ENCODE measurements at places on chromosomes 5 and 9.

DNA sequence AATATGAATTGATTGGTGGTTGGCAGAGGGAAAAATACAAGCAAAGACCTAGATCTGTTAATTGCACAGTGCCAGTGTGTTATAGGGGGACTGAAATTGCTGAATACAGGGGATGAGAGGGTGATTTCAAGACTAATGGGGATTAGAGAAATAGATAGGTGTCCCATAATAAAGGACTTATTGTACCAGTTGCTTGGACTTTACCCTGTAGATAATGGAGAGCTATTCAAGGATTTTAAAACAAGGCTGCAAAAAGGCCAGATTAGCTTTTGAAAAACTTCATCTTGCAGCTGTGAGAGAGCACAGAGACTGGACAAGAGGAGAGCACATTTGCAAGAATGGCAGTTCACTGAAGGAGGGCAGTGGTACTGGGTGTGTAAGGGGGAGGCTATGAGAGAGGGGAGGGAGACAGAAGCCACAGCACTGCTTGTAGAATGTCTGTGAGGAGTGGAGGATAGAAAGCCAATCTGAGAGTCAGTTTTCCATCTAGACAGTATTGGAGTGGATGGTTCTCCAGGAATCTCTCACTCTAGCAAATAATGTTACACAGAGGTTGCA, 28.8 kb upstream of the SCAMP1 start:
- peak; percentile 70 for DNase-seq

DNA sequence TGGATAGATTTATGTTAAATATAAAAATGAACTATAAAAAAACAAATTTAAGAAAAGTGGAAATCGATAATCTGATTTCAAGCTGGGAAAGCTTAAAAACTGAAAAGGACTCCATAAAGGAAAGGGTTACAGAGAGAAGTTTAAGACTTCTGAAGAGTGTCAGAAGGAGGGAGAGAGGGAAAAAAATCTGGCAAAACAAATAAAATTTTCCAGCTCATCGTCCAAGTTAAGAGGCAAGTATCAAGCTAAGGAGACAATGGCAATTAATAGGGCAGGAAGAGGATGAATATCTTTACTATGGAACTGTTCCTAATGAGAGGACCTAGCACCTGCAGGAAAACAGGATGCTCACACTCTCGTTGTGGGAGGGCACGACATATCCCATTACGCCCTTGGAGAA, 20.5 kb upstream of the HEXB start:
- no peak for DNase-seq

- no peak for DNase-seq
These were observed 105.1 kb downstream of the EHMT1 start for GRCh38 chr9:137723783-137724445.

GRCh38 chr9:124303762-124304161, 46.0 kb downstream of the NEK6 start:
- no peak for DNase-seq

- DNase-seq: no peak
These were observed 65.2 kb downstream of the ZSWIM6 start for GRCh38 chr5:61397238-61397637.

DNA sequence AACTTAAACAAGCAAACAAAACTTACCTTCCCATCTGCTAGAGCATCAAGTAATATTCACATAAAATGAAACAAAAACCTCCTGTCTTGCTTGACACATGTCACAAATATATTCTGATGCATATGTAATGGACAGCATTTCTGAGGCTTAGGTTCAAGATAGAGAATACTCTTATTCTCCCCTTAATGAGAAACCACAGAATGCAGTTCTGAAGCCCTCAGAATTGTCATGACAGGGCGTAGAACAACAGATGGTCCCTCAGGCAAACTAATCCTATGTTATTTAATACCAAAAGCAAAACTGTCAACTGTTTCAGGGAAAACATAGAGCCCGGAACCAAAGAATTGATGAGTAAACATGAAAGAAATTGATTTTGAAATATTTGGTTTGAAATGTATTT, 229.9 kb upstream of the RIOK2 start:
- no peak for DNase-seq

GRCh38 chr9:107330420-107330819, 47.3 kb downstream of the RAD23B start:
- DNase-seq: no peak

DNA sequence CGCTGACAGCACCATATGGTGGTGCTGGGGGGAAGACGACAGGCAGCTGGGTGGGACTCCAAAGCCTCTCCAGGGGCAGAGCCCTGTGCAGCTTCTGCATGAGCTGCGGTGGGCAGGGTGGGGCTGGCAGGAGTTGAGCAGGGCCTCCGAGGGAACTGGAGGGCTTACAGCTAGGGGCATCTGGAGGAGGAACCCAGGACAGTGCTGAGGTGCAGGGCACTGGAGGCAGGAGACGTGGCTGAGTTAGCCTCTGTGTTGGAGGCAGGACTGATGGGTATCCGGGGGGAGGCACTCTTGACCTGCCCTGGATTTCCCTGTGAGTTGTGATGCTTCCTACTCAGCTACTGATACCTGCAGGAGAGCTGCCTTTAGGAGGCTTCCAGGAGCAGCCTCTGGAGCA, 45.0 kb downstream of the TENT4A start:
- DNase-seq: no peak

DNA sequence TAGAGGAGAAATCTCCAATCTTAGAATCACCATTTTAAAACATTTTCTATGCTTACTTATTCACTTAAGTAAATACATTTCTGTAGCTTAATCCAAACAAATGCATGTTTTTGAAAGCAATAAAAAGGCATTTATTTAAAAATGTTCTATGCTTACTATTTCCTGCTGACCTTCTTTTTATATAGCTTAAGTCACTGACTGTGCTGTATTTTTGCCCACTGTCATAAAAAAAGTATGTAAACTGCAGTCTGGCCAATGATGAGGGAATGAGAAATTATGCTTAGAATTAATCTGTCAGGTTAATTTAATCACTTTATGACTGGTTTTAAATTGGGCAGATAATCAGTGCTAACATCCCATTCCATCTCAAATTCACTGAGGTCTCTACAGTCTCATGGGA, 20.1 kb downstream of the NUDT12 start:
- no peak for DNase-seq

GRCh38 chr5:74200560-74200959, 440.0 kb downstream of the ENC1 start:
- DNase-seq: no peak

- DNase-seq: no peak
These were observed 135.6 kb downstream of the DAB2IP start for GRCh38 chr9:121786998-121787422.

GRCh38 chr5:74951865-74952264, 85.7 kb upstream of the FAM169A start:
- DNase-seq: no peak

- no peak for DNase-seq
These were observed 4.5 kb downstream of the RPS6 start for GRCh38 chr9:19375538-19375937.

GRCh38 chr9:133059623-133060022, 2.2 kb upstream of the CEL start:
- DNase-seq: no peak

GRCh38 chr5:73922224-73922623, 296.2 kb downstream of the ARHGEF28 start:
- DNase-seq: no peak

- no peak for DNase-seq
These were observed 139.6 kb downstream of the GLIS3 start for GRCh38 chr9:4160249-4160648.

DNA sequence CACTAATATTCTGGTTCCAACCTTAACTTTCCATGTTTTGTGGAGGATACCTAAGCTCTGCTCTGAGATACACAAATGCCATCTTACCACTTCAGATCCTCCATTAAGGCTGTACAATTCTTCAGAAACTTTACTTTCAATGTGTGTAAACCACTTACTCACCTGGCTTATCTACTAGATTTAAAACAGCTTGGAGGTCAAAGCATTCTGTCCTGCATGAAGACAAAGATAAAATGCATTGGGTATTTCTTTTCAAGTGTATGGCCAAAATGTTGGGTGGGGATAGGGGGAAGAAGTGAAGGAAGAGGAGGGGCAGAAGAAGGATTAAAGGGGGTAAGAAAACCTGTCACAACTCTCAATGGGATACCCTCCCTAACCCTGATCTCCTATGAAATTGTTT, 939 bp downstream of the GOLGA1 start:
- peak; percentile 24 for DNase-seq

DNA sequence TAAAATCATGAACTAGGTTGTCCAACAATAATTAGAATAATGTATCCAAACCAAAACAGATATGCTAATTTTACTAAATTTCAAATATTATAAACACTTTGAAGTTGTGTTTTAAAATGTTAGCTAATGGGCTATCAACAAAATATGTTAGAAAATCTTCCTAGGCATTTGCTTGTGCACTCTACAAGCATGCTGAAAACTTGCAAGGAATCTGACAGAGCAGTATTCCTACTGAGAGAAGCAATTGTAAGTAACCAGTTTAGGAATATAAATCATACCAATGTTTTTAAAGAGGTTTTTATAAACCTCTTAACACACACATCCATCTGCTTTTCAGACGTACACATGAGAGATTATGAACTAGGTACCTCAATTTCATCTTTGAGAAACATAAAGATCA, 228.4 kb upstream of the TBCA start:
- no peak for DNase-seq

- no peak for DNase-seq
These were observed 150.0 kb upstream of the PTCH1 start for GRCh38 chr9:95666785-95667155.

GRCh38 chr5:92548346-92548745, 1032.7 kb downstream of the NR2F1-AS1 start:
- DNase-seq: no peak

GRCh38 chr9:93678199-93679019, 102.0 kb downstream of the PHF2 start:
- DNase-seq: no peak

- DNase-seq: no peak
These were observed 4.7 kb downstream of the GLIS3 start for GRCh38 chr9:4295160-4295559.

DNA sequence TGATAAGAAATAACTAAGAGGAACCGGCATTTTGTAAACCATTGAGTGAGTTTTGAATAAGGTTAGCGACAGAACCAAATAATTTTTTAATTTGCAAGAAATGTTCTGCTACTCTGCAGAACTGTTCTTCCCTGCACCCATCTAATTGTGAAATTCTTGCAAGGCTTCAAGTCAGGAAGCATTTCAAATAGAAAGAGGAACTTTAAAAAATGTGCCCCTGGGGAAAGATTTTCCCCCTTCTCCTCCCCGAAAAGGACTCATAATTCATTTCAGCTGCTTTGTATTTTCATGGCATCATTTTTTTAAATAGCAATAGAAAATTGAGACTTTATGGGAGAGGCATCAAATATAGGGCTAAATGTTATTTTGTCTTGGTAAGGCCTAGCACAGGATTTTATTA, 180.9 kb upstream of the ANKRD55 start:
- DNase-seq: no peak

DNA sequence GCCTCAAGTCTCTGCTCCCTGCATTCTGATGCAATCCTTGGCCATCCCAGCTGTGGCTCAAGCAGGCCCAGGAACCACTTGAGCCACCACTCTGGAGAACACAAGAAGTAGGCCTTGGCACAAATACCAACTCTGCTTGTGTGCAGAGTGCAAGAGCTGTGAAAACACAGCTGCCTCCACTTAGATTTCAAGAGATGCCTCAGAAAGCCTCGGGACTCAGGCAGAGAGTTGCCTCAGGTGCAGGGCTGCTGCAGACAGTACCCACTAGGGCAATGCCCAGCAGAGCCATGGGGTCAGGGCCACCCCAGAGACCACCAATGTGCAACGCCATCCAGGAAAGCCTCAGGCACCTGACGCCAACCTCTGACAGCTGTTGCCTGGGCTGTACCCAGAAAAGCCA, 82.4 kb downstream of the FREM1 start:
- no peak for DNase-seq

DNA sequence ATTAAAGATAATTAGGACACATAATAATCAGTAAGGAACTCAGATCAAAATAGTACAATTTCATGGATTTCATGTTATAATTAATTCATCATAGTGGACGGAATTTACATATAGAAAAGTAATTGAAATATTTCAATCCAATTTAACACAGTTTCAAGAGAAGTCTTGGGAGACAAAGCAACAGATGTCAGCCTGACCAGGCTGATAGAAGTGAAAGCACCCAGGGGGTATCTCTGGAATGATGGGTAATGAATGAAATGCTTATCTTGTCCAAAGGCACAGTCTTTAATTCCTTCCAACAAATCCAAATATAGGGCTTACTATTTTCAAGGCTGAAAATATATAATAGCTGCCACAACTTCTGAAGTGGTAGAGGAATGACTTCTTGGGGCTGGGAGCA, 629.3 kb upstream of the RGMB start:
- no peak for DNase-seq

GRCh38 chr5:171637811-171638210, 147.8 kb upstream of the SMIM23 start:
- no peak for DNase-seq

- no peak for DNase-seq
These were observed 86.9 kb upstream of the C9orf72 start for GRCh38 chr9:27660148-27660547.

GRCh38 chr9:89530726-89531125, 32.8 kb upstream of the SEMA4D start:
- DNase-seq: peak; percentile 66

DNA sequence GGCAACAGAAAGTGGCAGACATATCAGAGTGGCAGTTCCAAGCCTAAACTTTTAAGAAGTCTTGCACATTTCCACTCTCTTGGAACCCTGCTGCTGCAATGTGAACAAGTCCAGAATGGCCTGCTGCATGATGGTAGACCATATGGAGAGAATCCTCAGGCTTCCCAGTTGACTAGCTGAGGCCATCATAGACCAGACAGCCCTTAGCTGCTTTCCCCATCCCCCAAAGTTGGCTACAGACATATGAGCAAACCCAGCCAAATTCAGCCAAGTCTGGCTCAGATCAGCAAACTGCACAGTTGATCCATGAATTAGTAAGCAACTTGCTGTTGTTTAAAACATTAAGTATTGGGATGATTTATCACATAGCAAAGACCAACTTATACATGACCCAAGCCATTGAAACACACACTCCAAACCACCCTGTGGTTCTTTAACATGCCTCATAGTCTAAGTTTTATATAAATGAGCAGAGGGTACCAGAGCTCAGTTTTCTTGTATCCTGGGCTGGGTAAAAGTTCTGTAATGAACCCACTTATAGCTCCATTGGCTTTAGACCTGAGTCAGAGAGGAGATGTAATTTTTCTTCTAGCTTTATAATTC, 19.9 kb downstream of the PPP3R2 start:
- DNase-seq: no peak

DNA sequence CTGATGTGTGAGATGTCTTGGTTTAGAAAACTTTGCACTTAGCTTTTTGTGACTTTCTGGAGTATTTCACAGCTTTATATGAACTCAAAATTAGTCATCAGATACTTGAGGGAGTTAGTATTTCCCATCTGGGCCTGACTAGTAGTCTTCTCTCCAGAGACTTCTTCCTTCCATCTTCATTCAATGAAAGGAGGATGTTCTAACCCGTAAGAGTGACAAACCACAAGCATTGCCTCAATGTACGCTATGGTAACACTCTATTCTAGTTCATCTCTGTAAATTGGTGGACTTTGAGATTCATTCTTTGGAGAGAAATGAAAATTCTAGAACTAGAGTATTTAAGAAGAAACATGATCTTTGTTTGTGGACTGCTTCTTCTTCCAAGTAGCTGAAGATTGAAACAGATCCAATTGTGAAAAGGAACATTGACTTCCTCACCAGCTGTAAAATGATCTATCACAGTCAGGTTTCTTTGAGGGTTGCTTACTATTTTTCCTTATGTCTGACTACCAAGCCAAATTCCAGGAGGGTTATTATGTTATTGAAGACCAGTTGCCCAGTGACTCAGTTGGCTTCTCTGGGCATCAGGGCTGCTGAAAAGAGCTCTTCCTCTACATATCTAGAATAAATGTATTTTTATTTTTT, 157.6 kb downstream of the SLC12A2 start:
- DNase-seq: no peak

Measured in small intestine (tissue), 16 donors.